ENCODE measurements at places on chromosomes 3 and 15.

DNA sequence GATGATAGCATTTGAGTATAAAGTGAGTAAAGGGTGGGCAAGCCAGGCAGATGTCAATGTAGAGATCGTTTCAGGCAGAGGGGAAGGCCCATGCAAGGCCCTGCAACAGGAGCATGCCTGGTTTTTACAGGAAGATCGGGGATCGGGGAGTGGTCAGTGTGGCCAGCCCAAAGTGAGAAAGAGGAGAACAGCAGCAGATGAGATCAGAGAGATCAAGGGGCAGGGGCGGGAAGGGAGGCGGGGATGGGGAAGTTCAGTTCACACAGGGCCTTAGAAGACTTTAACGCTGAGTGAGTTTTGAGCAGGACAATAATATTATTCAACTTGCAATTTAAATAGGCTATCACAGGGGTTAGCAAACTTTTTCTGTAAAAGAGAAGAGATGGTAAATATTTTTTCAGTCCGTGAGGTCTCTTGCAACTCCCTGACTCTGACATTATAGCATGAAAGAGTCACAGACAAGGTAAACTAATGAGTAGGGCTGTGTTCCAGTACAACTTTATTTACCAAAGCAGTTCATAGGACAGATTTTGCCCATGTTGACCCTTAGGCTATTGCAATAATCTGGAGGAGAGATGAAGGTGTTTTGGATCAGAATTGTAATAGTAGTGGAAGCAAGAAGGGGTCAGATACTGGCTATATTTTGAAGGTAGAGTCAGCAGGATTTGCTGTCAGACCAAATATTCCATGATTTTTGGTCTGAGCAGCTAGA lies 12.4 kb upstream of the CD47 start:
- DNase-seq: no peak

DNA sequence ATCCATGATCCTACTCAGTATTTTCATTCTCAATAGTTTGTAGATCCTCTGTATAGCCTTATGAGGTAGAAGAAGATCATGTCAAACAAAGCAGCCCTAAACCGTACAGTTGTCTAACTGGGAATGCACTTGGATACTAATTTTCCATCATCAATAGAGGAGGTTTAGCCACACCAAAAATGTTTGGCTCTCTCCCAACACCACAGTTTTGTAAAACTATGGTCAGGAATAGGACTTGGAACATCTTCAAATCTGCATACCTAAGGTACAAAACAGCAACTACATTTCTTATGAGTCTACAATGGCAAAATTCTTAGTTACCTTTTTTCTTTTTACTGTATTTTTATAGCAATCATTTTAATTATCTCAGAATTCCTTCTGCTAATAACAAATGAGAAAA lies 1001.6 kb downstream of the ROBO2 start:
- no peak for DNase-seq

- no peak for DNase-seq
Measured at GRCh38 chr3:9211155-9211950, 38.1 kb downstream of the SRGAP3 start.

DNA sequence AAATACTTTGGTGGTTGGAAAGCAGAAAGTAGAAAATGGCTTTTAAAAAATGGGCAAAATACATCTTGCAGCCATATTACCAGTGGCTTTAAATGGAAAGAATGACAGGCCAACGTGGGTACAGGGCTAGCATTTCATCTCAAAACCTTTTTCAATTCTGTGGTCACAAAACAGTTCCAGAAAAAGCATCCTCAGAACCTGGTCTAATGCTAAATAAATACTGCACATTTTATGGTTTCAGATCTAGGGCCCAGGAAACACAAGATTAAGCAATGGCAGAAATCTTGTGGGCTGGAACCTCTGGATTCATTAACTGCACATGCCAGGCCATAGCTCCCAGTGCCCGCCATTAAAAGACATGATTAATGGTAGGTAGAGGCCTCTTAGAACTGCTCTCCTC lies 470.2 kb upstream of the RASGRP1 start:
- DNase-seq: no peak

DNA sequence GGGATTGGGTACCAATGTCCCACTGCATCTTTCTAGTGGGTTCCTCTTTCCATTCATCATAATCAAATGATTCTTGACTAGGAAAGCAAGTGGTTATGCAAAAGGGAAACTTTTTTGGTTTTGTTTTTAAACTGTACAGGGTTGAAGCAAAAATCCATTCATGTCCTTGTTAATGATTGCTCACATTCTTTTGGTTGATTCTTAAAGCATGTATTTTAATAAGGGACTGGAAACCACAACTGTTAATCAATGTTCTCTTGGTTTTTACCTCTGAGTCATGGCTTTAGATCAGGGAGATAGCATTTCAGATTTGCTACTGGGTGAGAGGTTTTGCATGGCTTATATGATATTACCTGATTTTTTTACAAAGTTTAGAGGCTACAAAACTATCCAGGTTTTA lies 371.7 kb upstream of the RGMA start:
- DNase-seq: no peak

- DNase-seq: peak; percentile 69
Measured at GRCh38 chr3:27712136-27713077, 9.7 kb downstream of the EOMES start.

- no peak for DNase-seq
Measured at GRCh38 chr15:89746386-89746780, 4.7 kb downstream of the MESP1 start.

- DNase-seq: no peak
Measured at GRCh38 chr15:40106203-40107161, 2.2 kb downstream of the BMF start.

DNA sequence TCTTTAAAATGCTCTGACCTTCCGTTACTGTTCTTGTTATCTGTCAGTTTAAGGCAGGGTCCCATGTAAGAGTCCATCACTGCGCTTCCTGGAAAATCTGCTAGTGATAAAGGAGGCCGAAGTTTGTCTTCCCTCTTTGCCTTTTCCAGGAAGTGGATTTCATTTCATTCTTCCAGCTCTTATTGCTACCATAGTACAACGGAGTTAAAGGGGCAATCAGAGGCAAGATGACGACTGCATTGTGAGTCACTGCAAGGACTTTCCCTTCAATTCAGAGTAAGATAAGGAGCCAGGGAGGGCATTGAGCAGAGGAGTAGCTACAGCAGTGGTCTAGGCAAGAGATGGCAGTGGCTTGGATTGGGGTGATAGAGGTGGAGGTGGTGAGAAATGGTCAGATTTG lies 17.2 kb upstream of the DET1 start:
- DNase-seq: no peak

DNA sequence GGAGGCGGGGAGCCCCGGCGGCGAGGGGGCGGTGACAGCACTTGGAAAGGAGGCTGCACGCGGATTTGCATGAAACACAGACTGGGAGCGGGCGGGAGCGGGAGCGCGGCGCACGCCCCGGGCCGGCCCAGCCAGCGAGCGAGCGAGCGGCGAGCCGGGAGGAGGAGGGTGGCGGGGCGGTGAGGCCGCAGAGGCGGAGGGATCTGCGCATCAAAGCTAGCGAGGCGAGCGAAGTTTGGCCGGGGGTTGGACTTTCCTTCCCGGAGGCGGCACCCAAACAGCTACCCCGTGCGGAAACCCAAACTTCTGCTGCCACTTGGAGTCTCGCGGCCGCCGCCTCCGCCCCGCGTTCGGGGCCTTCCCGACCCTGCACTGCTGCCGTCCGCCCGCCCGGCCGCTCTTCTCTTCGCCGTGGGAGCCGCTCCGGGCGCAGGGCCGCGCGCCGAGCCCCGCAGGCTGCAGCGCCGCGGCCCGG lies at the start of gene SMAD3:
SMAD3 (plus strand) TSS at position 72 of the 475 bp plus-strand sequence. CDS start 553 bp downstream, outside the sequence.
- DNase-seq: peak; percentile 62

DNA sequence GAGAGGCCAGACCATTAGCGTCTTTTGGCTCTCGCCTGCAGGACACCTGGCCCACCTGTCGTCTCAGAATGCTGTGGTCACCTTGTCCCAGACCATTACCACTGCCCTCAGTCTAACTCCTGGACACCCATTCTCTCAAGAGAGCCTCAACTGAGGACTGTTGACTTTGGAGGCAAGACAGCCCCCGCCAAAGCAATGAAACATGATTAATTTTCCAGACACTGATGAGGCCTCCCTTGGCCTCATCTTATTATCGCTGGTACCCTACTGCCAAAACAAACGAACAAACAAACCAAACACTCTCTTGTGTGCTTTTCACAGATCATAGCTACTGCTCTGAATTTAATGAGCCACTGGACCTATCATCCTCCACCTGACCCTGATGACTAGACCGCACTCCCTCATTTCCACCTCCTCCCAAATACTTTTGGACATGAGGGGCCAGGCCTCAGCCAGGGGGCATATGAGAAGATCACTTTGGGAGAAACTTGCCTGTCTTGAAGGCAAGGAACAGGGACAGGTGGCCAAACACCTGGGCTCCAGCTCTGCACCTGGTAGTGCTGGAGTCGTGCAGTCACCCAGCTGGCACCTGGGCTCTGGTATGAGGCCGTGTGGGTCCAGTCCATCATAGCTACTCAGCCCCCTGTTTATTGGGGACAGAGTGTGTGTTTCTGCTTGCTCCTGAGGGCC lies 27.6 kb downstream of the ALS2CL start:
- no peak for DNase-seq

- no peak for DNase-seq
Measured at GRCh38 chr3:72323773-72324172, 524.5 kb downstream of the SHQ1 start.

GRCh38 chr3:4421121-4421520 lies 45.9 kb downstream of the SUMF1 start:
- no peak for DNase-seq

- no peak for DNase-seq
Measured at GRCh38 chr15:96716075-96716474, 385.6 kb downstream of the NR2F2 start.

GRCh38 chr3:69328963-69329302 lies 57.0 kb downstream of the FRMD4B start:
- DNase-seq: no peak

DNA sequence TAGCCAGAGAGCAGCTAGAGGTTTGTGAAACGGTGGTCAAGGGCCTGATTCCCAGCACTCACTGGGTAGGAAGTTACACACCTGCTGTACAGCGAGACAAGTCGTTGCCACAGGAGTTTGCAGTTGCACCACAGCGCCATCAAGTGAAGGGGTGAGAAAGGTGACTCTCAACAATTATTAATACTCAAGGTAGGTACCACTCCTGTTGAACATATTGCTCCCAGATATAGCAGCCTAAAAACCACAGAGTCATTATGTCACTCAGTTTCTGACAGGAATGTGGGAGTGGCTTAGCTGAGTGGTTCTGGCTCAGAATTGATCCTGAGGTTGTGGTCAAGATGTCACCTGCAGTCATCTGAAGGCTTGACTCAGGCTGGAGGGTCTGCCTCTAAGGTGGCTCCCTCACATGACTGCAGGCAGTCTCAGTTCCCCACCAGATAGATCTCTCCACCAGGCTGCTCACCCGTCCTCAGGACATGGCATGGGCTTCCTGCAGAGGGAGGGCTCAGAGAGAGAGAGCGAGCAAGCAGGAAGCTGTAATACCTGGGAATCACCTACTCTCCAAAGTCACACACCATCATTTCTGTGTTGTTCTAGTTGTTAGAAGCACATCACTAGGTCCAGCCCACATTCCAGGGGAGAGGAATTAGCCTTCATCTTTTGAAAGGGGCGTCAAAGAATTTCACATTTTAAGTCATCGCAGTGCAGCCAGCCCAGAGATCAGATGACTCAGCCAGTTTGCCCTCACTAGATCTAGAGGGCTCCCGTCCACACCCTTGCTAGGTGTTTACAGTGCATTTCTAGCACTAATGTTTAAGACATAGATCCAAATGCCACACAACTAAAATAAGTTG lies 17.0 kb upstream of the ANO10 start:
- DNase-seq: no peak

DNA sequence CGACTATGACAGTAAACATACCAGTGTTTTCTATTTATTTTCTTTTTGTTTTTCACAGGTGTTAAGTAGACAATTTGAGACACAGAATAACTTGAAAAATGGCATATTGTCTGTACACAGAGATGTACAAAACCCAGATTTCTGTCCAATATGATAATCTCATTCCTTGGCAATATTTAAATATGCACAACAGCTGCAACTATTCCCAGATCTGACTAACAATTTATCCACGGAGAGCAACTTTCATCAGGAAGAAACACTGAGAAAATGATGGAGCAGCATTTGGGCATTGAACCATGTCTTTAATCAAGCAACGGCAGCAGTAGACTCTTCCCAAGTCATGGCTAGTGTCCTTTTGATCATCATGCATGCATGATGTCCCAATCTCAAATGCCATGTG lies 452.6 kb downstream of the ZPLD1 start:
- DNase-seq: no peak

DNA sequence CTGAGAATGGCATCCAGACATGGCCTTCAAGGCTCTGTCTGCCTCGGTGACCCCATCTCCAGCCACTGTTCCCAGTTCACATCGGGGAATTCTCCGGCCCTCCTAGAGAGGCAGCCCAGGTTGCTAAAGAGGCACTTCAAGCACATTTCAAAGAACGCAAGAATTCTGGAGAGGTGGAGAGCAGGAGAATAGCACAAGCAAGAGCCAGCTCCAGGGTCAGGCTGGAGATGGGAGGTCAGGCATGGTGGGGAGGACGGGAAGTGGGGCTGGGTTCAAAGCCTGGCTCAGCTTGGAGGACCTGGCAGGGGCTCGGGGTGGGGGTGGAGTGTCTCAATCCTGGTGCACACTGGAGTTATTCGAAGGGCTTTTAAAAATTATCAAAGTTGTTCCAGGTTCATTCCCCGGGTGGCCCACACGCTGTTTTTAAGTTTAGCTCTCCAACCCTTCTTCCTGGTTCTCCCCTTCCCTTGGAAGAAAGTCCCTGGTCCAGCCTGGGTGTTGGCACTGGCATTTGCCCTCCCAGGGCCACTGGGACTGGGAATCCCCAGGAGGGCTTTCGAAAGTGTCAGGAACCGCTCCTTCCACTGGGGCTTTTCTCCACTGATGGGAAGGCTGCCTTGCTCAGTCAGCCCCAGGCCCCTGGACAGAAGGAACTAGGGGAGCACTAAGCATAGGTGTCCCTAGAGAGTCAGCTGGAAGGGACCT lies 35.8 kb downstream of the ZNF710 start:
- no peak for DNase-seq

DNA sequence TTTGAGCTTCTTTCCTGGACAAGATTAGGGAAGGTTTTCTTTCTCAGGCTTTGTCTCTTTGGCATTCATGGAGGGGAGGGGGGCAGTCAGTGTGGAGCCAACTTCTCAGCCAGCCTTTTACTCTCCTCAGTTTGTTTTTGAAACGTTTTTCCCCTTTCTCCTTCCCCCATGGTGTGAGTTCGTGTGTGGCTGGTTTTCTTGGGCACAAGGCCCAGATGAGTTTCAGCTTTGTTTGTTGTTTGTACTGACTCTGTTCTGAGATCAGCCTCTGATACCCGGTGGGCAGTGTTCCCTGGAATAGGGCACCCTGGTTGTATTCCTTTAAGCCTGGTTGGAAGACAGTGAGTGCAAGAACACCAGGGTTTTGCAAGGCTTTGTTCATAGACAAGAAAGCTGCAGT lies 168.2 kb upstream of the RARB start:
- no peak for DNase-seq

DNA sequence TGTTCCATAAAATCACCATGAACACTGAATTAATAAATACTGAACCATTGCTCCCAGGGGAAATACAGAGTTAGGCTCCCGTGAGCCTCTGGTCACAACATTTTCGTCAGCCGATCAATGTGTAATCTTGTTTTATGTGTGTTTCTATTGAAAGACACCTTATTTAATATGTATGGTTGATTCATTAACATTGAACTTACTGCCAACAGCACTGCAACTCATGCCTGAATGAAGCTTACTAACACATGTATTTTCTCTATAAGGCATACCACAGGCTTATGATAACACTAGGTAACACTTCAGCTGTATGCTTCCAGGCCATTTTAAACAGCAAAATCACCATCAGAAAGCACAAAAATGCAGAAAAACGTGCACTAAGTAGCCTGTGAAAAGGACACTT lies 9.1 kb upstream of the REC114 start:
- DNase-seq: no peak
